ENCODE measurements at places on chromosomes 2 and 18.

DNA sequence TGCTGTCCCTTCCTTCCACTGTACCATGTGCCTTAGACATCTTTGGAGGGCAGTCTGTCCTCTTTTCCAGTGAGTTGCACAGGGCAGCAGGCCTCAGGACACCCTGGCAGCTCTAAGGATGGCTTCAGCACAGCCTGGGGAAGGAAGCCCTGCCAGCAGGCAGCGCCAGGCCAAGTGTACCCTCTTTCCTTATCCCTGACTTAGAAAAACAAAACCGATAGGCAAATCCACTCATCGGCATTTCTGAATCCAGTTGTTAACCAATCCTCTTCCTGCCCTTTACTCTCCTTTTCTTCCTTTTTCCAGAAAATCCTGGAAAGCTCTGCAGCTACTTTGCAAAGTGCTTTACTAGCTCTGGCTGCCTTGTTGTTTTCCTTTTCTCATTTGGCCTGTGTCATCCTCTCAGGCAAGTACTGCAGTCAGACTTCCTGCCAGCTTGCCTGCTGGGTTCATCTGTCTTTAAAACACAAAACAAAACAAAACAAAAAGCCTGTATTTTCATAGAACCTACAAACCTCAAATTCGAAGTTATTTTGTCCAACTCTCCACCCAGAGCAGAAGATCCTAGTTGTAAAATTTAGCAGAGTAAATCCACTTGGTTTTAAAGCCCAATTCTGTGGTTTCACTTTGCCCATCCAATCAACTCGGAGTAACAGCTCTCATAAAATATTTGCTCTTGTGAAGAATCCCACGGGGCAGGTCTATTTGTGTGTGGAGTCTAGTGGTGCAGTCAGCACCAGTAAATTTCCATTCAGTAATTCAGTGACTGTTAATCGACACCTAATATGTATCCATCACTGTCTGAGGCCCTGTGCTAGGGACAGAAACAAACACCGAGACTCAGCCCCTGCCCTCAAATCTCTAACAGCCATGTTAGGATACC lies 45.2 kb downstream of the PCBP1 start:
- DNase-seq, result no peak

DNA sequence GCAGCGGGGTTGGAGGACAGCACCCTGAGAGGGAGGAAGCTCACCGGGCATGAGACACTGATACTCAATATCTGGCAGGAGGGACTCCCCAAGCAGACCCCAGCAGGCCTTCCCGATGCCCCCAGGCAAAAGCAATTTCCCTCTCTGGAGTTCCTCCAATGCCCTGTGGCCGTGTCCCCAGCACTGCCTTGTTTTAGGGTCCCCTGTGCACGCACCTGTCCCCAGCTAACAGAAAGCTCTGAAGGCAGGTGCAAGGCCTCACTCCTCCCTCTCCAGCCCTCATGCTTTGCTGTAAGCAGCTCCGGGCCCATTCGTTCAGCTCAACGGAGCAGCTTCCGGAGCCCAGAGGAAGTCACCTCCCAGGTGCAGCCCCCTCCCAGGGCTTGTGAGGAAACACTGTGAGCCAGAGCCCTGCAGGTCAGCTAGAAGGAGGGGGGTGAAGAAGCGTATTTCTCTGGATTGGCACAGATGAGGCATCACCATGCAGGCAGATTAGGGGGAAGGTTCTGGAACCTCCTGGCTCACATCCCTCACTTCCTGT lies 50.3 kb upstream of the ID2 start:
- no peak for DNase-seq

GRCh38 chr2:214365549-214365948 lies 45.3 kb upstream of the VWC2L start:
- no peak for DNase-seq

- DNase-seq, result no peak
These were observed 323.9 kb upstream of the NRP2 start for GRCh38 chr2:205358351-205358815.

- no peak for DNase-seq
These were observed 199.2 kb upstream of the NT5C1B start for GRCh38 chr2:18788592-18788991.

DNA sequence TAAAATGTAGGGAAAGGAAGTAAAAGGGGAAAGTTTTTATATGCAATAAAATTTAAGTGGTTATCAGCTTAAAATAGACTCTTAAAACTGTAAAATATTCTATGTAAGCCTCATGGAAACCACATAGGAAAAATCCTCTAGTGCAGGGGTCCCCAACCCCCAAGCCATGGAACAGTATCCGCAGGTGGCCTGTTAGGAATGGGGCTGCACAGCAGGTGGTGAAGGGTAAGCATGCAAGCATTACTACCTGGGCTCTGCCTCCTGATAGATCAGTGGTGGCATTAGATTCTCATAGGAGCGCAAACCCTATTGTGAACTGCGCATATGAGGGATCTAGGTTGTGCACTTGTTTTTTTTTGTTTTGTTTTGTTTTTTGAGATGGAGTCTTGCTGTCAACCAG lies 1409.3 kb upstream of the CDH2 start:
- DNase-seq, result no peak

Measured in cortex of kidney (tissue), 1 donor.